ENCODE measurements at places on chromosomes 11 and 22.

DNA sequence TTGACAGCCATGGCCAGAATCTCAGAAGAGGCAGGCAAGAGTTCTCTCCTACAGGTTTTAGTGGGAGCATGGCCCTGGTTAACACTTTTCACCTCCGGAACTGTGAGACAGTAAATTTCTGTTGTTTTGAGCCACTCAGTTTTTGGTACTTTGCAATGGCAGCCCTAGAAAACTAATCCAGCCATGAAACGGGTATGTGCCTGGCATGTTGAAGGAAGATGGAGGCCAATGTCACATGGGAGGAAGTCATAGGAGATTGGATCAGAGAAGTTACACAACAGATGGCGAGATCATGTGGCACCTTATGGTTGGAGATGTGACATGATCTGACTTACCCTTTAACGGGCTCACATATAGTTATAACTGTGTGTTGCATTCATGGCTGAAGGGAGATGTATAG lies 63.2 kb upstream of the EED start:
- no peak for DNase-seq

DNA sequence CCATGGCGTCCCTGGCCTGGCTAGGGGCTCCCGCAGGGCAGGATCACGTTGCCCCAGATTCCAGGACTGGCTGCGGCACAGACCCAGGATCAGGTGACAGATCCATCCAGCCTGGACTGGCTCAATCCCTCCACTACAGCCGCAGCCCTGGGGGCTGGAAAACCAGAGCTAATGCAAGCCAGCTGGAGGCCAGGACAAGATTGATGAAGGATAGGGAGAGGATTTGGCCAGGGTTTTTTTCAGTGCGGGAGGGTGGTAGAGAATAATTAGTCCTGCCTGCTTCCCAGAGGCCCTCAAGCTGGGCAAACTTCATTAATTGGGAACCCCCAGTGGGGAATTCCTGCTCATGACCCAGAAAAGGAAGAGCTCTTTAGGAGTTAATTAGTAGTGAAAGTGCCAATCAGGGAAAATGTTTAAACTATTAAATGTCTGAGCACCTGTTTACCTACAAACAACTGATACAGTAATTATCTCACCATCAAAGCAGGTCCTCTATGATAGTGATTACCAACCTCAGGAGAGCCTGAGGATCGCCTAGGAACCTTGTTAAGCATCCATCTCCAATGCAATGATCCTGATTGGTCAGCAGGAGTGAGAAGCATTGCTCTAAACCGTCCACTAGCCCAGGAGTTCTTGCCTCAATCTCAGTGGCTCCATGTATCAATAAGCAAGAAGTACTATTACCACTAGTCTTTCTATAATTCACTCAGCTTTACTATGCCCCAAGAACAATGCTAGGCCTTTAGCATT lies 33.0 kb upstream of the MYOD1 start:
- no peak for DNase-seq

- no peak for DNase-seq
Observed at GRCh38 chr22:23692598-23693291, 1.9 kb downstream of the RGL4 start.

GRCh38 chr22:41951898-41952474 lies at the start of gene SMIM45:
TSS of gene SMIM45 (plus strand) at chr22:41952150.
- no peak for DNase-seq

DNA sequence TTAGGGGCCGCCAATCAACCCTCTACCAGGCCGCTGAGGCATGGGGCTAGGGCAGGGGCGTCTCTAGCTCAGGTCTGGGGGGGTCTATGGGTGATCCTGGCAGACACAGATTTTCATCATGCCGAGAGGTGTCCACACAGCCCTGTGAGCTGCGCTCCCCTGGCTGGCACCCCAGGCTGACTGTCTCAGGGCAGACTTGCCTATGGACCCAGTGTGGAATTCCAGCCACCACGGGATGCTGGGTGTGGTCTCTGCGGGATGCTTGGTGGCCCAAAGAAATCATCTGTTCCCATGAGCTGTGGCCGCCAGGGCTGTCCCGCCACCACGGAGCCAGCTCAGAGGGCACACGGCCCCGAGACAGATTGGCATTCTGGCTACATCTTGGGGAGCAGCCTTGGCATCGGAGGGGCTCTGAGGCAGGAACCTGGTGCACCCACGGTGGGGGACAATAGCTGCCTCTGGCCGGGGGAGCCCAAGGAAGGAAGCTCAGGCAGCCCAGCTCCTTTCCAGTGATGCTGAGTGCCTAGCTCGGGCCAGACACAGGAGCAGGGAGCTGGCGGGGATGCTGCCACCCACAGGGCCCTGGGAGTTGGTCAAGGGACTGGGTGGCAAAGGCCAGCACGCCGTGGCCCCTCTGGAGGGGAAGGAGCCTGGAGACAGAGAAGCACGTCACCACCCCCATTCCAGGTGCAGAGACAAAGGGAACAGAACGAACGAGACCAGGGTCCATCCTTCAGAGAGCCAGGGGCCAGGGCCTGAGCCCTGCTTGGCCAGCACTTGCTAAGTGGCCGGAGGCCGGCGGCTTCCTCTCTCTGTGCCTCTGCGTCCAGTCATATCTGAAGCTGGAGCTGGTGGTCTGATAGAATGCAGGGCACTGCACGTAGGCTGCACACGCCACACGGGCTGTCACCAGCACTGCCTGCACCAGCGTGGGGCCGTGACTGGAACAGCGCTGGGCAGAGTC lies 64.4 kb upstream of the FGF3 start:
- no peak for DNase-seq

DNA sequence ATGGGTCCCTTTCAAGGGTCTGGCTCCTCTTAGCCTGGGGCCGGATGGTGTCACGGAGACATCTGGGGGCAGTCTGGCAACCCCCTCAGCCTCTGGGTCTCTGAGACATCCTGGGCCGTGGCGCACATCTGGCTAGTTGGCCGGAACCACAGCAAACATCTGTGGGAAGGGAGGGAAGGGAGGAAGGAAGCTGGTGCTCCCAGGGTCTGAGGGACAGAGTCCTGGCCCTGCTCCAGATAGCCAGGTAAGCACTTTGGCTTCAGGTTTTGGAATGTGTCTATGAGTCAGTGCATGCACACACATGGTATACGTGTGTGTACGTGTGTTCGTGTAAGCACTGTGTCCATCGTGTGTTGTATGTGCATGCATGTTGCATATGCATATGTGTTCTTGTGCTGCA lies 225.1 kb downstream of the MN1 start:
- no peak for DNase-seq

- no peak for DNase-seq
Observed at GRCh38 chr11:79329561-79329960, 111.3 kb downstream of the TENM4 start.

DNA sequence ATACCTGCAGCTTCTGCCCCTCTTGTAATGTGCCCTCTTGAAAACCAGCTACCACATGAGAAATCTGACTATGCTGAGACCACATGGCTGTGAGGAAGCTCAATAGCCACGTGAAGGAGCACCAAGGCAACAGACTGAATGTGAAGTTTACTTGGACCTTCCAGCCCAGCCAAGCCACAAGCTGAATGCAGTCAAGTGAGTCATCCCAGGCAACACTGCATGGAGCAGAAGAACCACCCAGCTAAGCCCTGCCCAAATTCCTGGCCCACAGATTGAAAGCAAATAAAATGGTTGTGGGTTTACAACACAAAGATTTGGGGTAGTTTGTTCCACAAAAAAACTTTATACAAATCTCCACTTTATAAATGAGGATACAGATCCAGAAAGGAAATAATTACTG lies 114.5 kb downstream of the TIMP3 start:
- DNase-seq, result no peak

- no peak for DNase-seq
Observed at GRCh38 chr22:39601180-39601535, 30.6 kb downstream of the CACNA1I start.
